ENCODE measurements at places on chromosomes 7 and 10.

- DNase-seq, result no peak
Observed at GRCh38 chr7:116776610-116777289, 85.6 kb upstream of the CAPZA2 start.

- DNase-seq, result peak; percentile 70
Observed at GRCh38 chr7:45663167-45663921, 89.2 kb downstream of the ADCY1 start.

- DNase-seq, result no peak
Observed at GRCh38 chr7:136036336-136036735, 59.2 kb upstream of the MTPN start.

DNA sequence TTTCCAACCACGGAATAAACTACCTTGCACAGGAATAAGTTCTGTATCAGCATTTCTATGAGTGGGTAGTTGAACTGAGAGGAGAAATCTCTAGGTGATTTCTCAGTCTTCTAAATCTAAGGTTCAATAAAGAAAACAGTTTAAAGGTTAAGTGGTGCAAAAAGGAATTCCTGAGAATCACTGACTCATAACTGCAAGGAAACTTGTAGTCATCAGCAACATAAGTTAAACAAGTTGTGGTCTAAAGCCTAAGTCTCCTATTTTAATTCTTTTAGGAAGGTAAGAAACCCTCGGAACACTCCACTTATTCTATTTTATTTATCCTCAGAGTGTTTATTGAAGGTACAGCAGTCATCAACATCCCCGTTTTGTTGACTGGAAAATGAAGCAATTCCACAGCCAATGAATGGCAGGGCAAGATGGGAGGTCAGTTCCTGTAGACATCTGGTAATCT lies 92.4 kb upstream of the PIK3CG start:
- no peak for DNase-seq

- DNase-seq, result no peak
Observed at GRCh38 chr10:23116486-23117205, 21.3 kb downstream of the MSRB2 start.

GRCh38 chr7:133258174-133258573 lies 5.3 kb downstream of the EXOC4 start:
- DNase-seq, result no peak

DNA sequence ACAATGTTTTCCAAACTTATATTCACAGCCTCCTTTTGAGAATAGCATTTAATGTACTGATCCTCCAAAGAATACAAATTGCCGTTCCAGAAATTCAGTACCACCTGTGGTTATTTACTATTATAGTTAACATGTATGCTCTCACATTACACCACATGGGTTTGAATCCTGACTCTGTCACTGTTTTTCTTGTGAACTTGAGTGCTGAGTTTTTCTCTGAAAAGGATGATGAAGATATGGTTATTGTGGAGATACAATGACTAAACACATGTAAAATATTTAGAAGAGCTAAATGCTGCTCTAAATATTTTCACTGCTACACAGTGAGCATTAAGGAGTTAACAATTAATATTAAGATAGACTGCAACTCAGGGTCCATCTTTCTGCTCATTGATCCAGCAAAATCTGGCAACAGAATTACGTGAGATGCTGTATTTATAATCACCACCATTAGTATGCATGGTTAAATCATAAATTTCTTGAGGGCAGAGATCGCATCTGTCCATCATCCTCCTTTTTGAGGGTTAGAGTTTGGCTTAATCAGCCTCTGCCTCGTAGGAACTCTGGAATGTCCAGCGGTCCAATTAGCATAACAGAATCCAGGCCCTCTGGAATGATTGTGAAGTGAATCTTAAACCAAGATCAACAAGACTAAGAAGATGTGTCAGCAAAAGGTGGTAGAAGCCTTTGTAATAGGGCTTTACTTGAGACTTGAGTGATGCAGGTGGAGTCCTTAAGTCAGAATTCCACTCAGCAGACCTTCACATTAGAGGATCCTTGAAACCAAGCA lies 152.8 kb downstream of the MACC1 start:
- DNase-seq, result no peak

DNA sequence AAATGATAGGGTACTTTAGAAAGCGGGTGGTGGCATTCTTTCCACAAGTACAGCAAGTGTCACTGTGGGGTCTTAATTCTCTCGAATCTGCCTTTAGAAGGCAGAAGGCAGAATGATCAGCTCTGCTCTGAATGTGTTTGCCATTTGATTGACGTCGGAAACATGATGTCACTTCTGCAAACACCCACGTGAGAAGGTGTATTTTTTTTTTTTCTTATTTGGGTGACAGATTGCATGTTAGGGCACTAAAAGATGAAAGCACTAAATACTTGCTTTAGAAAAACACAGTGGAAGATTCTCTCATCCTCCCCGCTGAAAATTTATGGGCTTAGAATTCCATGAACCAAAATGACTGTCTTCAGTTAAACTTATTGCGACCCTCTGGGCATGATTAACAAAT lies 150.2 kb downstream of the TCF7L2 start:
- DNase-seq, result no peak

DNA sequence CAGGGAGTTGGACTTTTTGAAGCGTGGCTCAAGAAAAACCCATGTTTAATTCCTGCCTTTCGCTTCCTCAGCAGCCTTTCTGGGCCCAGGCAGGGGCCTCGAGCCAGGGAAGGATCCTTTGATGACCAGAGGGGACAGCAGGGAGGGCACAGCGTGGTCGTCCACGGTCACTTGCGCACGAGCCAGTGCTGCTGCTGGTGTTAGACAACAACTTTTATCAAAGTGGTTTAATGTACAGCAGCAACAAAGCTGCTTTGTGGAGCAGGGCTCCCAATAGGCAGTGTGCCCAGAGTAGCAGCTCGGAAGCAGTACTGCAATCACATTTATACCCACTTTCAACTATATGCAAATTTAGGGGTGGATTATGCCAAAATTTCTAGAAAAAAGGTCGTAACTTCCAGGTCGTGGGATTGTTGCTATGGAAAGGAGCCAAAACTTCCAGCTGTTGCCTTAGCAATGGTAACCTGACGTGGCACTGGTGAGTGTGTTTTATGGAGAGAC lies 6.1 kb downstream of the GIMAP1 start:
- DNase-seq, result no peak

- no peak for DNase-seq
Observed at GRCh38 chr7:22697876-22698606, 29.0 kb upstream of the IL6 start.

DNA sequence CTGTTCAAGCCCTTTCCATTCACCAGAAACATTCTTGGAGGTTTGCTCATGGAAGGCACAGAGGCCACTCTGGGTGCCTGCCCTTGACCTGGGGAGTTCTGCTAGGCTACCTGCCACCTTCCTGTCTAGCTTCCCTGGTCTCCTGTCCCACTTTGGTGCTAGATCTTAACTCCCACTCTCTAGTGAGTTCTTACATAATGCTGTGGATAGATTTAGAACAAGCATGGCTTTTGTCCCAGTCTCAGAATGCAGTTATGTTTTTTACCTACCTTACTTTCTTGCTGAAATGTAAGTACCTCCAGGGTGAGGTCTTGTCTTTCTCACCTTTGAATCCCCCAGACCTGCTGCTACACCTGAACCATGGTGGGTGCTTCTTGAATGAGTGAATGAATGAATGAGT lies 1252.3 kb downstream of the TYW1 start:
- DNase-seq, result no peak

- no peak for DNase-seq
Observed at GRCh38 chr10:127449490-127449889, 99.6 kb upstream of the NPS start.

GRCh38 chr10:28217848-28218247 lies 85.0 kb downstream of the MPP7 start:
- no peak for DNase-seq

DNA sequence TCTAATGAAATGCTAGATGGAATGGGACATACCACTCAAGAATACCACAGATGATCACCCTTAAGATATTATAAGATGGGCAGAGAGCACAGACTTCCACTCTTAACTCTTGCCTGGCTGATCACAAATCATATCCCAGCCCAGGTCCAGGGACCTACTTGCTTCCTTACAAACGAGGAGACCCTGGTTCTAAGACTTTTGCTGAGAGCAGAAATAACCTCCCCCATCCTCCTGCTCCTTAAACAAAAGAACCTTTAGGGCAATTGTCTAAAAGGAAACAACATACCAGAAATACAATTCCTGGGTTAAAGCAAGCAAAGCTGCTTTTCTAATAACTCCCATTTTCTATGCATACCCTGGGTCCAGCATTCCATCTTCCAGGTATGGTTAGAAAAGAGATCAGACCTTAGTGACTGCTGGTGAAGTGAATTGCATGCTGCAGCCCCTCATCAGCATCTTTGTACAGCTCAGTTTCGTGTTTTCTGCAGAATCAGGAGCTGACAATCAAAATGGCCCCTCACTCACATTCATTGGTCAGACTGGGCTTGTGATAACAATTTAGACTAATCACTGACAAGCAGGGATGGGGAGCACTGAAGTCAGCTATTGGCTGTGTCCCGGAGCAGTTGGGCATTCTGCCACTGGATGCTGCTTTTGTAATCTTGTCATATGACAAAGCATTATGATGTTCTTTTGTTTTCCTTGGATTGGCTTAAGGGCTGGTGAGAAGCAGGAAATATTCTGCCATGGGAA lies 14.6 kb downstream of the IFIT3 start:
- DNase-seq, result no peak

DNA sequence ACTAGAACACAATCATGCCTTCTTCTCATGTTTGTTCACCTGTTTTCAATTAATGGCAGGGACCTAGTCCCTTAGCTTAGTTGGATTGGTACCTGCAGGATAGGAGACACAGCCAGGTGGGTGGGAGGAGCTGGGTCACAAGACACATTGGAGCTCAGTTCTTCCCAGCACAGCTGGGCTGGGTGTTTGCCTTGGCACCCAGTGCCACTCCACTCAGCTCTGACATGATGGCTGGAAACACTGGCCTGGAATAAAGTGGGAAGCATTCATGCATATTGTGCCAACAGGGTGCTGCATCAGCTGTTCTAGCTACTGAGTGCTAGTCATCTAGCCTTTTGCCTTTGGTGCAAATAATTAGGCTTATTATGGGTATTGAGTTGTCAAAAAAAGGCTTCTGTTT lies 226.1 kb downstream of the PTEN start:
- no peak for DNase-seq

DNA sequence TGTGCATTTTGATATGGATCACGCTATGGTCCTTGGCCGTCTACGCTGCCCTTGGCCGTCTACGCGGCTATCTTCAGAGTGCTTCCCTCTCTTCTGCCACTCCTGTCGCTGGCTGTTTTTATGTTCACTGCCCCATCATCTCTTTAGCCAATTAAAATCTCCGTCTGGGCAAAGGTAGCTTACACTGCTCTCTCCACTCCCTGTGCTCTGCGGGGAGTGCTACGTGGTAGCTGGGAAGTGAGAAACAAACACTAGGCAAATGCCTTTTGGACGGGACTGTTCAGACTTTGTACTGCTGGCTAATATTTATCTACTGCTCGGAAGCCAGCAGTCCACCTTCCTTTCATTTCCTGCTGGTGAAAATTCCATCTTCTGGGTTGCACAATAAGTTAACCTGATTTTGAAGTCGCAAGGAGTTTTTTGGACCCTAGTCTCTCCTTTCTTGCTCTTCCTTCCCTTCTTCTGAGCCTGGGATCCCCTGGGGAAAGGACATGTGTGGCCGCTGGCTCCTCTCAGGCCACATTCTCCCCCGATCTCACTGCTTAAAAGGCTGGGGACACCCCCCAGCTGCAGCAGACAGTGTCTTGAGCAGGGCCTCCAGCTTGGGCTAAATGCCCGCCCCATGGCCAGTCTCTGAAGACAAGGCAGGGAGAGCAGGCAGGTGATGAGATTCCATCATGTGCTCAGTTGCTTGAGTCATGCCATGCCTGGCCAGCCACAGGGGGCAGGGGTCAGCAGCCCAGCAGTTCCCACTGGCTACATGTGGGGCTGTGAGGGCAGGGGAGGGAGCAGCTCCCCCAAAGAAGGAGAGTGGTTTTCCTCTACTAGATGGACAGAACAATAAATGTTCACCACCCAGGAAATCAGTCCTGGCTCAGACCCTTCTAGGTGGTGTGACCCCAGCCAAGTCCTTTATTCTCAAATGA lies 25.5 kb upstream of the RBM33 start:
- DNase-seq, result peak; percentile 20

DNA sequence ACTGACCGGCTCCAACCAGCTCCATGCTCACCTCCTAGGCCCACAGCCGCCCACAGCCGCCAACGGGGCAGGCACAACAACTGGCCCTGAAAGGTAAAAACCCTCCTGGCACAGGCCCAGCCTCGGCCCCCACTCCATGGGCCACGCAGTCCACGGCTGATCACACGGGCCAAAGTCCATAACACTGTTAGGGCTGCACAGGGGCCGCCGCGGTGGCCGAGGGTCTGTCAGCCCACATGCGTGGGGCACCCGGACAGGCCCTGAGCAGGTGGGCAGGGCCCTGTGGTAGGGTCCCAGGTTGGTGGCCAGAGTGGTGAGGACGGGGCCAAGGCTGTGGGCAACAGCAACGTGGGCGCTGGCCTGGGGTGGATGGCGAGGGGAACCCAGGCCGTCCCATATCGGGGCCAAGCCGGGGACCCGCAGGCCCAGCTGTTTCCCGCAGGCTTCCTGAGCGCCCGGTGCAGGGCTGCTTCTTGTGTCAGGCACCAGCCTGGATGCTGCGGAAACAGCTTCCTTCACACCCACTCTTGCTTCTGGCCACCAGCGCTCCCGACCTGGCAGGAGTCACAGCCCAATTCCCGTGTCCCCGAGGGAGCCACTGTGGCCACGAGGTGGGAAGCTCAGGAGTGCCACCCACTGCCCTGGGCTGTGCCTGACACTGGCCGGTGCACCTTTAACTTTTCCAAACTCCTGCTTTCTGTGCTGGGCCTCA lies 29.2 kb downstream of the CYP2W1 start:
- DNase-seq, result no peak

DNA sequence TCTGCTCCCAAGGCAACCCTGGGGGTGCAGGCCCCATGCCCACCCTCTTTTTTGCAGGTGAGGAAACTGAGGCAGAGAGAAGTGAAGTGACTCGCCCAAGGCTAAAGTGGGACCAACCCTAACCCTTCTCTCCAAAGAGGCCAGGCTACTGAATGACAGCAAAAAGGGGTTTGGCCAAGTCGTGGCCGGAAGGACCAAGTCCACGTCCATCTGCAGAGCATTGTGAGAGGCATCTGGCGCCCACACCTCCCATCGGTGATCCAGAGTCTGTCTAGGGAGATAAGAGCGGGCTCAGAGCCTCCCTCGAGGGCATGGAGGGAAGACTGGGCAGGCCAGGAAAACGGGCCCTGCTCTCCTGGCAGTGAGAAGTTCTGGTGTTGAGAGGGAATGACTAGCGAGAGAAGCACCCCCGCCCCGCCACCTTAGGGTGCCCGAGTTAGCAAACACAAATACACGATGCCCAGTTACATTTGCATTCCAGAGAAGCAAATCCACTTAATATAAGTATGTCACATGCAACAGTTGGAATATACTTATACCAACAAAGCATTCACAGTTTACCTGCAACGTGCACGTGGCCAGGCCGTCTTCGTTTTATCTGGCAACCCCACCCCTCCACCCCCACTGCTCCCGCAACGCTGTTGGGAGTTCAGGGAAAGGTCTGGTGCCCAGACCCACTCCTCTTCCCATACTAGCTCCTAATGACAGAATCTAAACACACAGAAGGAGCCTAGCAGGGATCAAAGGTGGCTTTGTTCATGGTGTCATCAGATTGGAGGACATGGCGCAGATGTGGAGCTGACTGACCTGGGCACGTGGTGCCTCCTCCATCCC lies 124.9 kb downstream of the OAT start:
- no peak for DNase-seq

Measured in GM23338 (cell line).